ENCODE measurements at places on chromosomes 13 and 19.

GRCh38 chr13:101150998-101151397 is 265.3 kb downstream of the NALCN start:
- DNase-seq, result no peak

DNA sequence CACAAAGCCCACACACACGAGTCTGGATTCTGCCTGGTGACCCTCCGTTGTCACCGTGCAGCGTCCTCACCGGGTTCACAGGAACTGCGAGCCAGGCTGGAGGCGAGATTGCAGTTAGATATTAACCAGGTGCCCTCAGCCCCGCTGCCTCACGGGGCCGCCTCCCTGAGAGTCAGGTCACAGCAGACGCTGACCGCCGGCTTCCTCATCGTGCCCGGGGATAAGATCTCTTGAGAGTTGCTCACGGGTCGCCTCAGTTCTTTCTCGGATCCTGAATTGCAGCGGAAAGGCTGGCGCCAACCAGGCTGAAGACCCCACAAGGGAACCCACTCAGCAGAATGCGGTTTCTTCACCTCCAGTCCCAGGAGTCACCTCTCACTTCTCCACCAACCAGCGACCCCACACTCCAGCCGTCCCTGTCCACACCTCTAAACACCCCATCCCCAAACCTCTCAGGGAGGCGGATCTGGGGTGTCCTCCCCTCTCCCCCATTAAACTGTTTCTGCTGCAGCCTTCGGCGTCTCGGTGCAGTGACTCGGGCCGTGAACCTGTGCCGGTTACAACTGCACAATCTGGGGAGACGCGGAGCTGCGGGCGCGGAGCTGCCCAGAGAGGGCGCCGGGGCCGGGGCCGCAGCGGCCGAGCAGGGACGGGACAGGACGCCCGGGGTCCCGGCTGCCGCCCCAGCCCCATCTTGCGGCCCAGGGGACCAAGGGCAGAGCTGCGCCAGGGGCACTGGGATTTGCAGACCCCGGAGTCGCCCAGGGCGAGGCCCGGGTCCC is 591 bp downstream of the ZNF823 start:
- peak; percentile 27 for DNase-seq

- no peak for DNase-seq
Measured at GRCh38 chr13:32746474-32746873, 160.2 kb downstream of the PDS5B start.

DNA sequence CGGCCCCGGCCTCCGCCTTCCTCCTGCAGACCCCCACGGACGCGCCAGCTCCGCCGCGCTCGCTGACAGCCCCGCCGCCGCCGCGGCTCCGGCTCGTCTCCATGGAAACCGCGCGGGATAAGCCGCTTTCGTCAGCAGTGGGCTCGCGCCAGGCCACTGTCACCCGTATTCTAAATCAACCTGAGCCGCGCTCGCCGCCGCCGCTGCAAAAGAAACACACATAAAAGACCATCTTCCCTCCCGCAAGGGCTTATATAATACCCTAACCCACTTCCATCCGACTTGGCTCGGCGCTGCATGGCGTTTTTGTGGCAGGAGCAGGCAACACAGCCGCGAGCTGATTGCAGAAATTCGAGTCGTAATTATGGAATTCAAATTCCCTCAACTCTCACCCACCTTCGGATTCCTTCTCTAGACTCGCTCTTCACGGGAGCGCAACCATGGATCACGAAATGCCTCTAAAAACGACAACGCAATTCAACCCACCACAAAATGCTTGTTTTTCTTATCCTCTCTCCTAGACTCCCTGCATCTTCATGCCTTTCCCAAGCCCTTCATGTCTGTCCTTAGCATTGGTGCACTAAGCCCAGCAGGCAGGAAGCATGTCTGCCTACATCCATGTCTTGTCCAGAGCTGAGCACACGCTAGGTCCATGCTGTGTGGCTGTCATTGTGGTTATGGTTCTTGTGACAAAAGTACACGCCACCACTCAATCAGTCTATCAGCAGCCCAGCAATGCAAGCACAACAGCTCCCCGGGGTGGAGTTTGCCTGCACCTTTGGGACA is at the start of gene AMER2:
TSS of gene AMER2 (minus strand) at position 772 of the 786 bp plus-strand sequence. CDS start at position 103, 669 bp downstream.
- DNase-seq, result peak; percentile 53

- no peak for DNase-seq
Measured at GRCh38 chr19:38004186-38004520, 97.1 kb downstream of the SIPA1L3 start.

GRCh38 chr13:50466456-50466855 is 377.0 kb downstream of the DLEU7 start:
- DNase-seq, result no peak

- DNase-seq, result no peak
Measured at GRCh38 chr13:79457390-79457789, 23.6 kb upstream of the NDFIP2 start.

DNA sequence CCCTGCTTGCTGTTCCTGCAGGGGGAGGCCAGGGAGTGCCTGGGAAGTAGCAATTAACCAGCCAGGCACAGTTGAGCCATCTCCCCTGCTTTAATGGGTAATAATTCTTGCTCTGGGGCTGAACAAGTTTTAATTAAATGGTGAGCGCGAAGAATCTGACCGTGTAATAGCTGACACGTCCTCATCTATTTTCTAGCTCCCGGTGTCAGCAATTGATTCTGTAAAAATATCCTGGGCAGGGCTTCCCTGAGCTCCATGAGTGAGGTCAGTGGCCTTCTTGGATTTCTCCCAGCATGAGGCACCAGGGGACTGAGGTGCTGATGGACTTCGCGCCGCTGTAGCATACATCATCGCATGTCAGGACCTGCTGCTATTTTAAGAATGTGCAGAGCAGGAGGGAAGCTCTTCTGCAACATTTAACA is 26.9 kb downstream of the SIPA1L3 start:
- DNase-seq, result peak; percentile 36

DNA sequence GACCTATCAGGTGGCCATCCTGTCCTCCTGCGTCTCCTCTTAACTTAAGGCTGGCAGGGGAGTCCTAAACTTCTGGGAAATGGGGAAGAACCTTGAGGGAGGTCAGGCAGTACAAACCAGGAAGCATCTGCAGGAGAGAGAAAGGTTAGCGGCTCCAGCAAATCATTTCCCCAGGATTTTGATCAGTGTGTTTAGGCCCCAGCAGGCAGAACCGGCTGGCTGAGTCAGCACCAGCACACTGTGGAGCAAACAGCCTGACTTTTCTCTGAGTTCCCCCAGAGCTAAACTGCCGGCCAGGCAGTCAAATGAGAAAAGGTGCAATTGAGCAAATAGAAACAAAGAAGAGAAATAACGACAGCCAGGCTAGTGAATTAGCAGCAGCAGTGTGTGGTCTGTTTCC is 46.7 kb upstream of the MEDAG start:
- no peak for DNase-seq

- DNase-seq, result no peak
Measured at GRCh38 chr19:47358936-47359335, 9.8 kb downstream of the DHX34 start.

DNA sequence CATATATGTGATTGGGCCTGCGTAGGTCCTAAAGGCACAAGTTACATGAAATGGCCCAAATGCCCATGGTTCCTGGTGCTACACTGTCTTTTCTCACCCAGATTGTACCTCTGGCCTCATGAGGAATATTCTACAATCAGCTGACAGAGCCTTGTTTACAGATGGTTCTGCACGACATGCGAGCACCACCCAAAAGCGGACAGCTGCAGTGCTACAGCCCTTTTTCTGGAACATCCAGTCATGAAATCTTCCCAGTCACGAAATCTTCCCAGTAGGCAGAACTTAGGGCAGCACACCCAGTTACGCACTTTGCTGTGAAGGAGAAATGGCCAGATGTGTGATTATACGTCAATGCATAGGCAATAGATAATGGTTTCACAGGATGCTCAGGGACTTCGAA is 7.7 kb upstream of the ELF1 start:
- no peak for DNase-seq

DNA sequence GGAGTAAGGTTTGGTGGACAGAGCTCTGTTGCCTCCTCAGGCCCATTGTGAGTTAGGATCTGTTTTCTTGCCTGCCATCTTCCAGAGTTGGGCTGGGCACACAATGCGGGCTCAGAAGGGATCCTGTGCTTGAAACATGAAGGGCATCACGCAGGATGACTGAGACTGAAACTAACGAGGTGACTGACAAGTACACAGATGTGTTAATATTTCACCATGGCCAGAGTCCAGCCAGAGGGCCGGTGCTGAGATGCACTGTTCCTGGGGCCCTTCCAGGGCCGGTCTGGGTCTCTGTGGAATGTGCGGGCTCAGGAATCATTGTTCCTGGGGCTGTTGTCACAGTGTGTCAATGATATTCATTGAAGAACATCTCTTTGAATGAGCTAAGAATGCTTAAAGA is 163.7 kb downstream of the URI1 start:
- DNase-seq, result no peak

- DNase-seq, result no peak
Measured at GRCh38 chr19:10474962-10475451, 28.1 kb downstream of the KEAP1 start.

DNA sequence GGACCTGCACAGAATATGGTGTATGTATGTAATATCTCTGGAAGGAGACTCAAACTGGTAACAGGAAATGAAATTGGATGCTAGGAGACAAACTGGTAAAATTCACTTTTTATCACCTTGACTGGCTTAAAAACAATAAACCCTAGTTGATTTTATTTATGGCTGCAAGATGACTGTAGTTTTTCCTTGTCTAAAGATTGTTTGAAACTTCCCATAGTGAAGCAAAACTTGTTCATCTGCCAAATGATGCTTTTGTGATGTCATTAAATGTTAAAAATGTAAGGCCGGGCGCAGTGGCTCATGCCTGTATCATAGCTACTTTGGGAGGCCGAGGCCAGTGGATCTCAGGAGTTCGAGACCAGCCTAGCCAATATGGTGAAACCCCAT is 2.5 kb upstream of the ECH1 start:
- DNase-seq, result no peak

- DNase-seq, result no peak
Measured at GRCh38 chr19:55209693-55210472, 582 bp upstream of the PTPRH start.

- DNase-seq, result no peak
Measured at GRCh38 chr13:30088312-30088855, 219.0 kb downstream of the KATNAL1 start.

GRCh38 chr13:51047434-51048165 is 63.5 kb downstream of the C13orf42 start:
- no peak for DNase-seq

DNA sequence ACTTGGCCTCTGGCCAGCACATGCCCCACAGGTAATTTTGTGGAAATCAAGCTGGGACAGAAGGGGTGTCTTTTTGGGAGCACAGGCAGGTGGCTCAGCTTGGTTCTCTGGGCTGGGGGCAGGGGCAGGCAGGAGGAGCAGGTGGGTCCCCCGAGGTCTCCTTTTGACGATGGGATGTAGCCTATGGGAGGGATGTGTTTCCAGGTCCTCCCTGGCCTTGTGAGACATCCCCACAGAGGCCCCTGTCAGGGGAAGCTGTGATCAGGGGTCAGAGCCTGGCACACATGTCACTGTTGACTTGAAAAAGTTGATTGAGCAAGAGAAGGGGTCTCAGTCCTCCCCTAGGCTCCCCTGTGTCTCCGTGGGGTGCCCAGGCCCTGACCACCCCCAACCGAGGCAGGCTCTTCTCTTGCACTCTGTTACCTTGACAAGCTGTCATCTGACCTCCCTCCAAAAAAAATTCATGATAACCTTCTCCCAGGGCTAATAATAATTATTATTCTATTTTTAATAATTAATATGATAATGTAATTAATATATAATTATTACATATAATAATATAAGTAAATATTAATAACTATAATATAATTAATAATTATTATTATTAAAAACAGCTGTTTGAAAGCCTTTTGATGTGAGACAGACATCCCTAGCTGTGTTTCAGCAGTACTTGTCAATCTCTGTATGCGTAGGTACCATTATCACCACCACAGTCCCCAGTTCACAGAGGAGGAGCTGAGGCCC is 116.2 kb downstream of the ZDHHC20 start:
- DNase-seq, result no peak

DNA sequence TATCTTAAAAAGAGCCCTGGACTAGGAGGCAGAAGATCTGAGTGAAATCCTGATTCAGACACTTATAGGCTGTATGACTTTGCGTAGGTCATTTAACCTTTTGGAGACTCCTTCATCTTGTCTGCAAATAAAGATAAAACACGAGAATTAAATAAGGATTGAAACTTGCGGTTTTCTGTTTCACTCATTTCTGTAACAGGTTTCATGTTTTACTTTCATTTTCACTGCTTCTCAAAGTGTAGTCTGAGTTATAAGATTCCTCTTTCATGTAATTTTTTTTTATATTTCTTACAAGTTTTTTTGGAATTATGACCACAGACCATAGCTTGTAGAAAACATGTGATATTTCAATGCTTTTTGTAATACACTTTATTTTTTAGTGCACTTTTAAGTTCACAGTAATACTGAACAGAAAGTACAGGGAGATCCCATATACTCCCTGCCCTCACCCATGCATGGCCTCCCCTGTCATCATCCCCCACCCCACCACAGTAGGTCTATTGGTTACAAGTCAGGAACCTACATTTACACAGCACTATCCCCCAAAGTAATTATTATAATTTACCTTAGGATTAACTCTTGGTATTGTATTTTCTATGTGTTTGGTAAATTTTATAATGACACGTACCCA is 174.6 kb downstream of the ITGBL1 start:
- no peak for DNase-seq

GRCh38 chr13:109694972-109695371 is 91.4 kb downstream of the IRS2 start:
- DNase-seq, result no peak
